ENCODE measurements at places on chromosomes 5 and 9.

DNA sequence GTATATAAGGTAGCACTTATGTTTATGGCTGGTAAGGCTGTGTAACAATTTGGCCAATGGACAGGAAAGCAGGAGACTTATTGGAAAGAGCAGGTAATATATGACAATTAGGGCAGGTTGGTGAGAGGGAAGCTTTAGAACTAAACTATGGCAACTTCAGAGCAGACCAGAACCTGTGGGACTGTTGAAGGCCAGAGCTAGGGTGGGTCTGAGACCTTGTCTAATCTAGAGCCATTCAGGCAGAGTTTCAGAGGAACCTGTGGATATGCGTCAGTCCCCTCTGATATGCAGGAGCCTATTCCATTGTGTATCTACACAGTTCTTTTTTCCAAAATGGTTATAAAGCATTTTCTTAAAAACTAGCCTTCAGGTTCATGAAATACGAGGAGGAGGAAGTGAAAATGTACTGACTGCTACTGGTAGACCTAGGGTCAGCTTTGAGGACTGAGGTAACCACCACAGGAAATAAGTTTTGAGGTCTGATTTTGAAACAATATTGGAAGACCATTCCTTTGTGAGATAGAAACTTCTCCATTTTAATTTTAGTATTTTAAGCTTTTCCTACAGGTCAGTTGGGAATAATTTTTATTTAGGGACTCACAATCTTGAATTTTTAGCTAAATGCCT, 37.6 kb downstream of the ELL2 start:
- no peak for DNase-seq

DNA sequence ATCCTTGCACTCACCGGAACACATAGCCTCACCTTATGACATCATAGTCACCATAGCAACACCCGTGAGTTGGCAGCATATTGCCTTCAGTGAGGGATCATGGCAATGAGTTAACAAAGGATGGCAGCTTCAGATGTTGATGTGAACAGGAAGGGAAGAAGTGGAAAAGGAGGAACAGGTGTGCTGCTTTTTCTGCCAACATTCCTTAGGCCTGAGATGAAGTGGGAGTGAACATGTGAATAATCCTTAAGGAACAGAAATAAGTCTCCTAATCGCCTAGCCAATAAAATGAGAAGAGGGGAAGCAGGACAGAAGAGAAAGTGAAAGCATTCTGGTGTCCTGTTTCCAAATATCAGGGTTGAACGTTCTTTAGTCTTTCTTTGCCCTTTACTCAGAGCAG, 360.0 kb downstream of the BRINP1 start:
- DNase-seq = no peak

GRCh38 chr5:43400082-43400481, 12.1 kb downstream of the CCL28 start:
- DNase-seq = no peak

- DNase-seq = no peak
Measured at GRCh38 chr5:139696894-139697658, 48.9 kb downstream of the CXXC5 start.

DNA sequence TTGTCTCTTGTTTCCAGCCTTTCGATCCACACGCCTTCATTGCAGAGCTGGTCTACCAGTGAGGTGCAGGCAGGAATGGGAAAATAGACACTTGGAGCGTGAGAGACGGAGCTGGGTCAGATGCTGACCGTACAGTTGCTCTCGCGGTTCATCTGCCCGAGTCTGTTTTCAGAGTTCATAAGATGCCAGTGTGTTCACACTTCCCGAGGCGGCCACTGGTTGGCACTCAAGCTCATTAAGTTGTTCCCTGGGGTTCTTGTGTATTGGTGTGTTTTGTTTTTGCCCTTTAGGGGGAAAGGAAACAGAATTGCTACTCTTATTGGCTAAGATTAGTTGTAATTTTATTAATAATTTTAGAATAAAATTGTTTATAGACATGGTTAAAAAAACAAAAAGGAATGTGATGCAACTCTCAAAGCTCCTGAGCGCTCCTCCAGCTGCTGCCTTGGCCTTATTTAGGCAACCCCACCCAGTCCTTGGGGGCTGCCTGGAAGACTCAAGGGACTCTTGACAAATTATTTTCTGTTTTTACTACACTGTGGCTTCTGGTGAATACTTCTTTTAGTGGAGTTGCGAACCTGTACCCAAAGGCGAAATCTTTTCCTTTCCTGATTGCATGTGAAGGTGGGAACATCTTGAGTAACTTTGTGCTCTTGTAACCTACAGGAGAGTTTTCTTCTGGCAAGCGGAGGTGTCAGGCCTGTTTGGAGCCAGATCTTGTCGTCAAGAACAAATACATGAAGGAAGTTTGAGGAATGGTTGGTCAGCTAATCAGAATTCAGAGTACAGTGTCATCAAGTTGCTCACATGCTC, 146.1 kb downstream of the MAST4 start:
- DNase-seq = no peak

- no peak for DNase-seq
Measured at GRCh38 chr5:59661311-59661710, 232.2 kb downstream of the PDE4D start.

- DNase-seq = no peak
Measured at GRCh38 chr5:115549154-115549553, 4.6 kb upstream of the FEM1C start.

DNA sequence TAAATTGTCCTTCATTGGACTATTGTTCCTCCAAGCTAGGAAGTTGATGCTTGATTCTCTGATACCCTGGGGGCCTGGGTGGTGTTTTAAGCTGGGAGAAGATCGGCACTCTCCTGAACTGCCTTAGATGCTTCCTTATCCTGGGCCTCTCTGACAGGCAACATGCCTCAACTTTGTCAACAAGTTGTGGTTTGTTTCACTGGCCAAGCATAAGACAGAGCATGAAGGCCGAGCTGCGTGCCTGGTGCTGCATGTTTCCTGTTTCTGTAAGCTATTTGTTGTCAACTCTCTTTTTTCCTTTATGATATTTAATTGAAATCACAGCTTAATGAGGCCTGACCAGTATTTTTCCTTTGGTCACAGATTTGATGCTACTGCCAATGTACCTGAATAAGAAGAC, 187.6 kb upstream of the TNC start:
- DNase-seq = no peak

DNA sequence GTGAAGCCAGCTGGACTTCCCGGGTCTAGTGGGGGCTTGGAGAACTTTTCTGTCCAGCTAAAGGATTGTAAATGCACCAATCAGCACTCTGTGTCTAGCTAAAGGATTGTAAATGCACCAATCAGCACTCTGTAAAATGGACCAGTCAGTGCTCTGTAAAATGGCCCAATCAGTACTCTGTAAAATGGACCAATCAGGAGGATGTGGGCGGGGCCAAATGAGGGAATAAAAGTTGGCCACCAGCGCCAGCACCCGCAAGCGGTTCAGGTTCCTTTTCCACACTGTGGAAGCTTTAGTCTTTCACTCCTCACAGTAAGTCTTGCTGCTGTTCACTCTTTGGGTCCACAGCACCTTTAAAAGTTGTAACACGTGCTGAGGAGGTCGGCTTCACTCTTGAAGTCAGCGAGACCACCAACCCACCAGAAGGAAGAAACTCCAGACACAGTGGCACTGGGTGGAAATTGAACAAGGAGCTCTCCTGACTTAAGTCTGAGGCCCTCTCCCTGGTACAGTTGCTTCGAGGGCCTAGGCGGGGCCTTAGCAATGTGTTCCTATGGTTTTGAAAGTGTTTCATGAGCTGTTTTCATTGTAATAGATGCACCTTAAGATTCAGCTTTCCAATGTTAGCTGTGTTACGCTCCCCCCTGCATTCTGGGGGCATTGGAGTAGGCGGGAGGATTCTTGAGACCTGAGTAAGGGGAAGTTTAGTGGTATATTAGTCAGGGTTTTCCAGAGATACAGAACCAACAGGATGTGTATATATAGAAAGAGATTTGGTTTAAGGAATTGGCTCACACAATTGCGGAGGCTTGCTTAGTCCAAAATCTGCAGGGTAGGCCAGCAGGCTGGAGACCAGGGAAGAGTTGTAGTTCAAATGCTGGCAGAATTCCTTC, 21.5 kb upstream of the MYO10 start:
- DNase-seq = no peak

GRCh38 chr5:137856201-137856600, 11.5 kb upstream of the MYOT start:
- no peak for DNase-seq

DNA sequence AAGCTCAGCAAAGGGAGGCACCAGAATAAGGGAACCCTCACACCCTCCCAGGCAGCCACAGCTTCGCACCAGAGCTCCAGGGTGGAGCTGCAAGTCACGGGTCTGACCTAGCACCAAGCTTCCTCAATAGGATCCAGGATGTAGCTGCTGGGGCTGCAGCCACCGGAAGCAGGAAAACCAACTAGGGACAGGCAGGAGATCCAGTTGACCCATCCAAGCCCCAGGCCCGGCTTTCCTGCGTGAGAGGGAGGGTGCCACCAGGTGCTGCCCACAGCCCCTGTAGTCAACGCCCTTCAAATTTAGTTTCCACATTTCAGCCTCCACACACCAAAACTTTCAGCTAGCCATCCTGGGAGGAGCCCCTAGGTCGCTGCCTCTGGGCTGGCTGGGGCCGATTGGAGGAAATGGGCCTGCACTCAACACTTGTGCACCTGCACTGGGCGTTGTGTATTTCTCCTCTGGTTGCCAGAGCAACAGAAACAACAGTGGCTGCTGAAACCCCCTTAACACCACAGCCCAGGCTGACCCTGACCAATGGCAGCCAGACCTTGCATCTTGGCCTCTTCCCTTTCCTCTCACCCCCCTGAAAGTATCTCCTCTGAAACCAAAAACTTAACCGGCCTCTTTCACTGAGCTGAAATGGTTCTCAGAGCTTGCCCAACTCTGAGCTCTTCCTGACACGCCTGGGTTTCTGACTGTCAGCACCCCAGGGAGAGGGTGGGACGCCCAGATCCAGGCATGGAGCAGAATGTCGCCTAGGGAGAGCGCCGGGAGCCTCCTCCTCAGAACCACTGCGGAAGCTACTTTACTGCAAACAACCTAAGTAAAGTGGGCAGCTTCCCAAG, 226.5 kb upstream of the MAP3K1 start:
- peak; percentile 30 for DNase-seq

DNA sequence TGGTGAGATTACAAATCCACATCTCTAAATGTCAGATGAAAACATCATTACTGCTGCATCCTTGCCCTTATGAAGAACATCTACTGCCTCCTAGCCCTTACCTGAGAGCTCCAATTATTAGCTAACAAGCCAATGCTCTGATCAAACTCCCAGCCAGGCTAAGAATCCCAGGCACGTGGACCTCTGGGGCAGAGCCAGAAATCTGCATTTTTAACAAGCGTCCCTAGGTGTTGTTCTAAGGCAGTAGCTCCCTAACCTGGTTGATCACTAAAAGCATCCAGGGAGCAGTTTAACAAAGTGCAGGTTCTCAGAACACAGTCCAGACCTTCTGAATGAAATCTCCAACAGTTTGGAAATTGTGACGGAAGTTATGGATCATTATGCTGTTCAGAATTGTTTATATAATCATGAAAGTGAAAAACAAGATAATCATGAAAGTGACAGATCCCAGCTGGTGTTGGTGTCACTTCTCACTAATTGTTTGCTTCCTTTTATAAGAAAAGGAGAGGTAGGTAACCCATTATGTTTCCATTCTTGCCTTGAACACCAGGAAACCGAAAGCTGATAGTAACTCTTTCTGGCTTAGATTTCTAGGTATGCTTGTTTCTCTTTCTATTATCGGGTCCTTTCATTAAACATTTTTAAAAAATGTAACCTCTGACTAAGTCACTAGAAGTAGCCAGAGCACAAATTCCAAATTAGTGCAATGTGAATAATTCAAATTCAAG, 216.5 kb upstream of the NR4A3 start:
- no peak for DNase-seq

DNA sequence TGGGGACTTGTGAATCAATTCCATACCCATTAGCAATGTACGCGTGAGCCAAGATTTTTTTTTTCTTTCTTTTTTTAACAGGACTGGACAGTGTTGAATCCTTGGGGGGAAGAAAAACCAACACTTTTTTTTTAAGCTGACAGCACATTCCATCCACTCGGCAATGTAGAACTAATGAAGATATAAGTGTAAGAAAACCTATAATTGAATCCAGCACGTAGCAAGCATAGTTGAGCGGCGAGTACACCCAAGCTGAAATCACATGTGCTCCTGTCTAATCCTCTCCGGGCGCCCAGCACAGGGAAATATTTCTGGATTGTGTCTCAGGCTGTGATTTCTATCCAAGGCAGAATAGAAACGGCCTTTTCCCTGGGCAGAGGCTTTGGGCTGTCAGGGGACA, 118.2 kb downstream of the BOD1 start:
- no peak for DNase-seq

- DNase-seq = no peak
Measured at GRCh38 chr9:119165131-119165530, 204.1 kb downstream of the BRINP1 start.

DNA sequence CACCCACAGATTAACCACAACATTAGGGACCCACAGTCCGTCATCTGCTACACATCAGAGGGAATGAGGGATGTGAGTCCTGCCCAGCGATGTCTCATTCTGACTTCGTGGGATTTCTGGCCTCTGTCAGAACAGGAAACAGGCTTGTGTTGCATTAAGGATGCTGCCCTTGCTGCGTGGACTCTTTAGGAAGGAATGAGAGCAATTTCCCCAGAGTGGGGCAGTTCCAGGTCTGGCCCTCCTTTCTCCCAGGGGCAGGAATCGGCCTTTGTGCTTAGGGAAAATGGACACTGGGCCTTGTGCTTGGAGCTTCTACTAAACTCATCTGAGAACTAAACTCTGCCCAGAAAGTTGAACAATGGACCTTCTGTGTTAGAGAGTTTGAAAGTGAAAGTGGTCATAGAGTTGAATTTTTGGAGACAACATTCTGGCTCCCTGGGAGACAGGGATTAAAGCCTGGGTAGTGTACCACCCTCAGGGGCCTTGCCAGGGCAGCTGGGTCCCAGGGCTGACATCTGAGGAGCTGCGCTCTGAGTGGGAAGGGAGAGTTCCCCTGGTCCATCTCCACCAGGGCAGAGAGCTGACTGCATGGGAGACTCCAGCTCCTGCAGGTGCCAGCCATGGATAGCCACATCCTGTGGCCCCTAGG, 37.8 kb upstream of the S1PR3 start:
- DNase-seq = no peak

DNA sequence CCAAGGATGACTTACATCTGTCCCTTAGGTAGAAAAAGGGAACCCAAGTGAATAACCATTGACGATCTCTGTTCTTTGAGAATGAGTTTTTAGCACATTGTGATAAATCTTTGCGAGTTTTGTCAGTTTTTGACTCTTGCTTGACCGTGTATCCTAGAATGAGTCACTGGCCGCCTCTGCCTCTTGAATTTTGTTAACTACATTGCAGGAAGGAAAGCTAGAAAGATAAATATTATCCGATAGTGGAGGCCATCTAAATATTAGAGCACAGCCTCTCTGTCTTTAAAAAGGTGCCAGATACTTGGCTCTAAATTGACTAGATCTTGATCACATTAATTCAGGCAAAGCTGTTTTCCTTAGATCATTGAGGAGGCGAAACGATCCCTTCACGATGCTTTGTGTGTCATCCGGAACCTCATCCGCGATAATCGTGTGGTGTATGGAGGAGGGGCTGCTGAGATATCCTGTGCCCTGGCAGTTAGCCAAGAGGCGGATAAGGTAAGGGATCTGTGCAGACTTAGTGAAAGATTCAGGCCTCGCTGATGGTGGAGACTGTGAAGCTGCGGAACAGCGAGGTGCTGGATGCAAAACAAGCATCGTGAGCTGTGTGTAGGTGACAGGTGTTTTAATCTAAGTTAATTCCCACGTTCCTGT, 12.2 kb downstream of the CCT5 start:
- no peak for DNase-seq
